ENCODE measurements at places on chromosomes 16 and 17. TPM values are rescaled to one million over a fixed set of nuclear protein-coding genes. Genes with fewer than 3 reads are reported as not detected.

The SMTNL2 gene
- total RNA-seq: 2.3 TPM

The MMP2 gene
- total RNA-seq: 1.5 TPM

DNA sequence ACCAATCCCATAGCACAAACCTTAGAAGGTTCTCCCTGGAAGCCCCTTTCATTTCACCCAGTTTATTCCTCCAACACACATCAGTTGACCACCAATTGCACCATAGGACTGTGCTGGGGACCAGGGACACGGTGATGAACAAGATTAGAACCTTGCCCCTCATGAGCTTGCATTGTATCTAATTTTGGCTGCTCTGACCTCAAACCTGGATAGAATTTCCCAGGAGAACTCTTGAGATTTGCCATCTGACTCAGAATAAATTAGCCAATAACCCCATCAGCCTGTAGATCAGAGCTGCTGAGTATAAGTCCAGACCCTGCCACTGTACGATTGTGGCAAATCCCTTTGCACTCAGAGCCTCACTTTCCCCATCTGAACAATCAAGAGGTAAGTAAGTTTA, 52.1 kb downstream of the CDH11 start:
- no peak overlapping the region for H3K4me3 ChIP-seq
- no peaks in the 10 kb centered on the region for H3K36me3 ChIP-seq
- no peaks in the 10 kb centered on the region for H3K27me3 ChIP-seq
- H3K4me1 ChIP-seq: no peaks in the 10 kb centered on the region

DNA sequence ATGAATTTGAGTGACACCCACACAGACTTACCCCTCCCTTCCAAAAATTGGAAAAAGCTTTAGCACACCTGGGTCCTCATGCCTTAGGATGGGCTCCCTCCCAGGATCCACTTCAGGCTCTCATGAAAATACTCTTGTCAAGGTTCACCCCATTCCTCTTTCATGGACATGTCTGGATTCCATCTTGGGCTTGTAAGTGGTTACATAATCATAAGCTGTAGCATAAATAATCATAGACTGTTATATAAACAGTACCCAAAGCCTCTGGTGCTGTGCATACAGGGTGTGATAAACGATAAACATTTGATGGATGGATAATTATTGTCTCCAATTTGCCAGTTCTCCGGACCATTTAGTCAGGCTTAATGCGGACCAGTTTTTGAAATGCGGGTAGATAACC, 53.7 kb upstream of the TEKT3 start:
- no peak overlapping the region for H3K27ac ChIP-seq
- H3K4me3 ChIP-seq: no peak overlapping the region
- peaks cover 16% of the 10 kb centered on the region for H3K4me1 ChIP-seq
- no peak for DNase-seq
- H3K27me3 ChIP-seq: no peaks in the 10 kb centered on the region
- no peaks in the 10 kb centered on the region for H3K36me3 ChIP-seq

- no peaks in the 10 kb centered on the region for H3K27me3 ChIP-seq
- H3K27ac ChIP-seq: no peak overlapping the region
- no peaks in the 10 kb centered on the region for H3K36me3 ChIP-seq
- no peaks in the 10 kb centered on the region for H3K4me1 ChIP-seq
These were observed 15.7 kb upstream of the SLC35B1 start for GRCh38 chr17:49723423-49723822.

The TSPAN10 gene
- total RNA-seq: 2.3 TPM

The ICAM2 gene
- 0.61 TPM for total RNA-seq

DNA sequence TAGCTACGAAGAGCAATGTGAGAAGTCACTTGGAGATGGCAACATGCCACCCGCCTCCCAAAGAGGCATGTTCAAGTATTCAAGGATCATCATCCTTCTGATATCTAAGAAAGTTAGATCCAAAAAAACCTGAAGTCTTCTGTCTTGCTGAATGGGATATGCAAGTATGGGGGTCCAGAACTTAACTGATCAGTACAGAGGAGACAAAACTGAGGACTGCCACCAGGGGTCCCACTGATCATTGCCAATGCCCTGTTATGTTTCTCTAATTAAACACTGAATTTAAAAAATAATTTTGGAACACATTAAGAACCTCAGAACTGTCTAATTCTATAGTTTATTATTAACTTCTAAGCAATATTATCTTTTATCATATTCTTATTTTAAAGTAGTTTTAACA, 99.7 kb downstream of the CDH8 start:
- no peaks in the 10 kb centered on the region for H3K36me3 ChIP-seq
- H3K27ac ChIP-seq: no peak overlapping the region
- no peak for DNase-seq

DNA sequence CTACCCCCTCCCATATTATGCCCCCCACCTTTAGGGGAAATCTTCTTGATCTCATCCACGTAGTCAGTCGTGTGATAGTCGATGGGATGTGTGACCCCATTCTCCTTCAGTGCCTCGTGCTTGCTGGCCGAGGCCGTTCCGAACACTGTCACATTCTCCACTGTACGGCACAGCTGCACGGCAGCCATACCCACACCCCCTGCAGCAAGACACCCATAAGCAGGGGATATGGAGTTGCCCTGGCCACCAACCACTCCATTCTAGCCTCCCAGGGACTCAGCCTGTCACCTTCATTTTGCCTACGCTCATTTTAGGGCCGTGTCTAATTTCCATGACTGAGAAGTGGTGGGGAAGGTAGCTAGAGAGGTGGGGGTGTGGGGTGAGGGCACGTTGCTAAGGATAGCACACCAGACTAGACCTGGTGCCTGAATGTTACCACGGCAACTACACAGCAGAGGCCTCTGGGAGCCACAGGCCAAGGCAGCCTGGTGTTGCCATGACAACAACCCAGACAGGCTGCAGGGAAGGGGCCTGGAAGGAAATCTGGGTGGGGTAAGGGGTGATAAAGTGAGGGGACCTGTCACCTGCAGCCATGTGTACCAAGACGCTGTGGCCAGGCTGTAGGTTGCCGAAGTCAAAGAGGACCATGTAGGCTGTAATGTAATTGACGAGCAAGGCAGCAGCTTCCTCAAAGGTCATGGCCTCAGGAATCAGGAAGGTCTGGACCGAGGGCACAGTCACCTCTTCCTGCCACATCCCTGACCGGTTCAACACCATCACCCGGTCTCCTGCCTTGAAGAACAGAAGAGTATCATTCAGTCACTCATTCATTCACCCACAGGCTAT, 4.0 kb downstream of the VAT1 start:
- no peak overlapping the region for H3K27ac ChIP-seq
- H3K4me3 ChIP-seq: no peak overlapping the region
- no peak for DNase-seq
- H3K36me3 ChIP-seq: peaks cover 9% of the 10 kb centered on the region

The PRDM7 gene
- total RNA-seq: 0.07 TPM

DNA sequence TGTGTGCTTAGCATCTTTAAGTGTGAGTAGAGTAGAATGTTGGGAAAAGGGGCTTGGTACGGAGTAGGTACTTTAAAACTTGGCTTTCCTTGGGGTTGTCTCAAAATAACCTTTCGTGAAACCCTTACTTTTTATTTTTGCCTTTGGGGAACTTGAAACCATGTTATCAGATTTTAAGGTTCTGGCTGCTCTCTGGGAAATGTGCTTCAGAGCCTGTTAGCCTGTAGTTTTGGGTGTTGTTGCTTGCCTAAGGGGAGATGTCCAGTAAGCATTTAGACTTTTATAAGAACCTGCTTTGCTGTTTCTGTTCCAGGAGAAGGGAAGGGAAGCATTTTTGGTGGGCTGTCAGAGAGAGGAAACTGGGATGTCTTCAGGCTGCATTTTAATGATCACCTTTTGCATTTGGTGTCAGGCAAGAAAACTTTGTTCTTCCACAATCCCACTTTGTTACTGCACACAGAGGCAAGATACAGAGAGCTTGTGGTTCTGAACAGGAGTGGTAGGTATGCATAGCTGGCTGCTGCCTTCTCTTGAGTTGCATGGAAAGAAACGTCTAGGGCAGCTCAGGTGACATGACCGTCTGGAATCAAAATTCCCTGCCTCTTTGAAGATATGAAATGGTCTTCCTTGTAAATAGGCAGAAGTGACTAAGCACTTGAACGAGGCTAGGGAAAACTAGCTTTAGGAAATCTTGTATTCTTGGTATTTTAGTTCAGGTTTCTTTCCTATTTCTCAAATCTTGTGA, 1.7 kb downstream of the RABEP1 start:
- 0 out of 2 replicates have a peak, but pooled peaks cover 3% of the 10 kb centered on the region for H3K36me3 ChIP-seq
- H3K27ac ChIP-seq: no peak overlapping the region
- H3K27me3 ChIP-seq: no peaks in the 10 kb centered on the region
- DNase-seq: no peak
- peaks cover 21% of the 10 kb centered on the region for H3K4me1 ChIP-seq
- peak overlapping the region; percentile 77 for H3K4me3 ChIP-seq

DNA sequence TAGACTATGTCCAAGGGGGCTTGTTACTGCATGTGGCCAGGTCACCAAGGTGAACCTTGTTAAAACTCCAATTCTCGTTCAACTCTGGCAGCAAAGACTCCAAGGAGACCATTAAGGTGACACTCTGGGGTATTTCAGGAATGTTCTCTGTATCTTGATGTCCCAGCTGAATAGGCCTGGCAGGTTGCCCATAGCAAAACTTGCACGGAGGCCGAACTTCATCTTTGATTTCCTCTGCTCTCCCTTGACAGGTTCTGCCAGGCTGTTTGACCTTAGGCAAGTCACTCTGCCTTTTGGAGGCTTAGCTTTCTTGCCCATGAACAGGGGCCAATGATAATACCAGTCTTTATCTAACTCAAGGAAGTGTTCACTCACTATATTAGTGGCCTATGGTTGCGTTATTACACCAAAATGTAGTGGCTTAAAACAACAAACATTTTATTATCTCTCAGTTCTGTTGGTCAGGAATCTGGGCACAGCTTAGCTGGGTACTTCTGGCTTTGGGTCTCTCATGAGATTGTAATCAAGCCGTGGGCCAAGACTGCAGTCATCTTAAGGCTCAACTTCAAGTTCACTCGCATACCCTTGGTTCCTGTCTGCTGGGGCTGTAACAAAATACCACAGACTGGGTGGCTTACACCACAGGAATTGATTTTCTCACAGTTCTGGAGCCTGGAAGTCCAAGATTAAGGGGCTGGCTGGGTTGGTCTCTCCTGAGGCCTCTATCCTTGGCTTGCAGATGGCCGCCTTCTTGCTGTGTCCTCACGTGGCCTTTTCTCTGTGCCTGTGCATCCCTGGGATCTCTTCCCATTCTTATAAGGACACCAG, 168.5 kb downstream of the UTP18 start:
- no peaks in the 10 kb centered on the region for H3K4me1 ChIP-seq
- H3K36me3 ChIP-seq: no peaks in the 10 kb centered on the region
- no peak for DNase-seq
- H3K27ac ChIP-seq: no peak overlapping the region
- H3K4me3 ChIP-seq: no peak overlapping the region
- H3K27me3 ChIP-seq: peaks cover 1% of the 10 kb centered on the region

- no peaks in the 10 kb centered on the region for H3K4me1 ChIP-seq
- no peaks in the 10 kb centered on the region for H3K36me3 ChIP-seq
- no peak overlapping the region for H3K4me3 ChIP-seq
These were observed 223.2 kb upstream of the FOXF1 start for GRCh38 chr16:86286991-86287663.

DNA sequence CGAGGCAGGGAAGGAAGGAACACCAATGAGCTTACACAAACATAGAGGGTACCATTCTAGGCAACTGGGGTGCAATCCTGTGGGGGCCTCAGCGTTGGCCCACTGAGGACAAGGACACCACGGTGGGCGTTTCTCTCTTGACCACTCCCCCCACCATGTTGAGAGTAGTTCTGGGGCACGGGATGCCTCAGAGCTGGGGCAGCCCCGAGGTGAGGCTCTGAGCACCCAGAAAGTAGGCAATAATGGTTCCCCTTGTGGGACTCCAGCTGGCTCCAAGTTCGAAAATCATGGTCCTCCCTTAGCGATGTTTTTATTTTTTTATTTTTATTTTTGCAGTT, 5.1 kb downstream of the PRSS21 start:
- H3K36me3 ChIP-seq: no peaks in the 10 kb centered on the region
- no peaks in the 10 kb centered on the region for H3K27me3 ChIP-seq
- no peak overlapping the region for H3K27ac ChIP-seq
- no peak overlapping the region for H3K4me3 ChIP-seq

DNA sequence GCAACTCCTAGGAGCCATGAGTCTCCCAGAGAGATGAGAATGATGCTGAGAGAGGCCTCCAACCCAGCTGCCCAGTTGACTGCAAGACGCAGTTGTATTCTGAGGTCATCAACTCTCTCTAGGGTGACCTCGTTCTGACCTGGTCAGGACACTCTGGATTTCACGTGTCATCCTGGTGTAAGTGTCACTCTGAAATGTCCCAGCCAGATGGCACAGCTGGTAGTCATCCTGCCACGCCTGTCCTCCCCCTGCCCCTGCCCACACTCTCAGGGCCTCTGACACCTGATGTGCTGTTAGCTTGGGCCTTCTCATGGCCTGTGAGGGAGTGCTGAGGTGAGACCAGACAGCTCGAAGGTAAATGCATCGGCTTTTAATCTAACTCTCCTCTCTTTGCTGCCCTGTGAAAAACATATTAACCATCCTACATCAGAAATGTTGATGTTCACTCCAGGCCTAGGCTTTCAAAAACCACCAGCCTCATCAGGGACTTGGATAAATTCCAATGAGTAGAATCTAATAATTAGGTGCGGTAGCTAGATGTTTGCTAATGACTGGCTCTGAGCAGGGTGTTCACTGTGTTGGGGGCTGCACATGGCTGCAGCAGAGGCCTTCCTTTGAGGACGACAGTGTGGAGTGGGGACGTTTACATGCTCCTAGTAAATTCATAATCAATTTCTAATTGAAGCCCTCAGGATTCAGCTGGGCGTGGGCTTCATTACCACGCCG, 13.8 kb downstream of the MLYCD start:
- no peak overlapping the region for H3K27ac ChIP-seq
- H3K4me1 ChIP-seq: peaks cover 16% of the 10 kb centered on the region
- H3K36me3 ChIP-seq: no peaks in the 10 kb centered on the region
- no peaks in the 10 kb centered on the region for H3K27me3 ChIP-seq

GRCh38 chr16:72715267-72715666, 332.7 kb downstream of the ZFHX3 start:
- H3K36me3 ChIP-seq: no peaks in the 10 kb centered on the region
- H3K27ac ChIP-seq: no peak overlapping the region
- H3K27me3 ChIP-seq: no peaks in the 10 kb centered on the region
- H3K4me3 ChIP-seq: no peak overlapping the region
- no peaks in the 10 kb centered on the region for H3K4me1 ChIP-seq

DNA sequence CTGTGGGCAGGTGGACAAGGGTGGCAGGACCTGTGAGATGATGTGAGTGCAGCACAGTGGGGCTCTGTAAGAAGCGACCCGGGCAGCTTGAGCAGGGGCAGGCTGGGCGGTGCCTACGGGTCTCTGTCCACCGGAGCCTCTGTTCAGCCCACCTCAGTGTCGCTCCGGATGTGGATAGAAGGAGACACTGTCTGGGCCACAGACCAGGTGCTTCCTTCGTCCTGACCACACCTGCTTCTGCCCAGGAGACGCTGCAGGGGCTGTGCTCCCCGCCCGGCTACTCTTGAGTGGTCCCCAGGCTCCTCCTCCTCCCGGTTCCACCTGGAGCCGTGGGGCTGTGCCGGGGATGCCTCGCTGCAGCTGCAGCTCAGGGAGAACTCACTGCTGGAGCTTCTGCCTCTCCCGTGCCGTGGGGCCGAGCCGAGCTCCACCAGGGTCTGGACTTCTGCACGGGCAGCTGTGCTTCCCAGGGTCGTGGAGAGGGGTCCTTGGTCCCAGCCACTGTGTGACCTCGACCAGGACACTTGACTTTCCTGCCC, 21.5 kb downstream of the METRNL start:
- peaks cover 2% of the 10 kb centered on the region for H3K36me3 ChIP-seq
- no peaks in the 10 kb centered on the region for H3K27me3 ChIP-seq
- peak overlapping the region; percentile 59 for H3K27ac ChIP-seq
- no peak for DNase-seq

The TMC5 gene
- 15.7 TPM for total RNA-seq

GRCh38 chr17:13074026-13074425, 56.2 kb upstream of the ELAC2 start:
- peak; percentile 6 for DNase-seq
- H3K27me3 ChIP-seq: peaks cover 9% of the 10 kb centered on the region
- H3K4me1 ChIP-seq: peaks cover 5% of the 10 kb centered on the region
- no peak overlapping the region for H3K4me3 ChIP-seq
